ENCODE measurements at places on chromosomes 6 and 20.

DNA sequence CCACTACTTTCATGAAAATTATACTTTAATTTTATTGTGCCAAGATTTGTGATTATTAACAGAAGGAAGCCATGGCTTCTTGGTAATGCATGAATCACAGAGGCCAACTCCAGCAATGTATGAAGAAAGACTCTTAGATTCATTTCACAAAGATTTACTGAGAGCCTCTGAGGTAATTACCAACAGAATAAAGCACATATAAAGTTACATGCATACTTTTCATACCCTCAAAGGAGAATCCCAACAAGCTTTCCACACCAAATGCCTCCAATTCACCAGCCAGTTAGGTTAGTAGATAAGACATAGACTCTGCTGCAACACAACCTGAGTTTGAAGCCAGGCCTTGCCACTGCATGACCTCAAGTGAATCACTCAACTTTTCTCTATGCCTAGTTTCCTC is 41.9 kb downstream of the HBS1L start:
- DNase-seq: no peak

GRCh38 chr6:34178357-34179105 is 32.6 kb upstream of the GRM4 start:
- DNase-seq: no peak

- DNase-seq: no peak
These were observed 976 bp upstream of the MATN4 start for GRCh38 chr20:45309075-45309474.

GRCh38 chr6:15090745-15091384 is 155.0 kb upstream of the JARID2 start:
- DNase-seq: no peak

GRCh38 chr20:10359621-10360040 is 74.4 kb downstream of the MKKS start:
- DNase-seq: no peak

DNA sequence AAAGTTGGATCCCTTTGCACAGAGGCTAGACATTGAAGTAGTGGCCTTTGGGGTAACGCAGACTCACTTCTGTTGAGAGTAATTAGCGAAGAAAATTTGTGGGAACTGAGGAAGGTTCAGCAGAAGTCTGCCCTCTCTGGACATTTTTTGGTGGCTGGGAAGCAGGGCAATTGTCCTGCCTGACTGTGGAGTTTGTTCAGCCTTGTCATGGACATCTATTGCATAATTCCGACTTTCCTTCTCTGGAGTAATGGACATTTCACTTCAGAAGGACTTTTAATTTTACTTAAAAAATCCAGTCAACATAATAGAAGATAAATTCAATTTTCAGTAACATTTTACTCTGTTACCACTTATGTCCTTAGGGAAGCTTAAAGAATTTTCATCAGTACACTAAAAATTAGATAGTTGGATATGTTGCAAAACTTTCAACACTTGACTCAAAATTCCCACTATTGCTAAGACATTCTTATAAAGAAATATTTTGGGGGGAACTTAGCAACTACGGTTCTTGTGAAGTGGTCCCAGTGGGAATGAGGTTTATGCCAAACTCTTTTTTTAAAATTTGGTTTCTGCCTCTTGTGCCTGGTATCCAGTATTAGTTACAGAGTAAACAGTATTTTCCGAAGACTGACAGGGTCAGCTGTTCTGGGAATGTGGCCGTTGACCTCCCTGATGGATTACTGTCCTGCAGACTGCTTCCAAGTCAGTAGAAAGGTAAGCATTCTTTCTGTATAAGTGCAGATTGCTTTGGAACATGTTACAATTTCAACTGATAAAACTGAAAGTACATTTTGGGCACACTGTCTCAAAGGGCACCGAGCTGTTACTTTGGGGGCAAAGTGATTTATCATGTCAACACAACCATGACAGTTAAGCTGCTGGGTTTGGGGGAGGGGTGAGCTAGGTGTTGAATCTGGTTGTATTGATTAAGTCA is 100.6 kb upstream of the MLIP start:
- DNase-seq: no peak
